Right lobe of liver (tissue), 6 donors: ENCODE measurements at places on chromosomes 13 and 19. TPM values are rescaled to one million over a fixed set of nuclear protein-coding genes. Genes with fewer than 3 reads are reported as not detected.

The USP12 gene
- 12.8 TPM for total RNA-seq

The PLVAP gene
- total RNA-seq, result 16.6 TPM

The COL4A1 gene
- 38.3 TPM for total RNA-seq

The PLEKHG2 gene
- total RNA-seq, result 6.4 TPM
